ENCODE measurements at places on chromosomes 1 and 21.

- no peak for DNase-seq
Observed at GRCh38 chr1:45322486-45323040, 4.1 kb upstream of the HPDL start.

GRCh38 chr21:38186661-38187270 is 70.0 kb upstream of the KCNJ15 start:
- DNase-seq = no peak

DNA sequence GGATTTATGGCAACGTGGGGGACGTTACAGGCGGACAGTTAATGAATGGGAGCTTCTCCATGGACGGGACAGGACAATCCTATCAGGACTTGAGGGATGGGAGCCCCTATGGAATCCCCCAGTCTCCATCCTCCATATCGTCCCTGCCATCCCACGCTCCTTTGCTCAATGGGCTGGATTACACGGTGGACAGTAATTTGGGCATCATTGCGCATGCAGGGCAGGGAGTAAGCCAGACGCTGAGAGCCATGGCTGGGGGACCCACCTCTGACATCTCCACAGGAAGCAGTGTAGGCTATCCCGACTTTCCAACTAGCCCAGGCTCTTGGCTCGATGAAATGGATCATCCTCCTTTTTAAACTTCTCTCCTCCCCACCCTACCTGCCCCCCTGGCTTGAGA is 44.2 kb downstream of the LHX4 start:
- DNase-seq = no peak

DNA sequence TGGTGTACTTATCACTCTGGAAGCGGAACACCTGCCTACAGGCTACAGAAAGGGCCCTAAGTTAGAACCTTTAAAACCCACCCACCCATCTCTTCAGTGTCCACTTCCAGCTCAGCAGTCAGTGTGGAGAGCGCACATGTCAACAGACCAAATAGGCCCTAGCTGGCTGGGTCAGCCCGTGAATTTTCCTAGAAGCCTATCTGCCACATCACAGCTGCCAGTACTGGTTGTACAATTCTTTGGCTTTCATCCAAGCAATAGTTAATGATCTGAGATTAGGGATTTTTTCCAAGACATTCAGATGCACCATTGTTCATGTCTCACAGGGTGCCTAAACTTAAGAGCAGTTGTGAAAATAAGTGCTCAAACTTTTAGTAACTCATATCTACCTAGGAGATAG is 197.1 kb downstream of the KCNK2 start:
- no peak for DNase-seq

DNA sequence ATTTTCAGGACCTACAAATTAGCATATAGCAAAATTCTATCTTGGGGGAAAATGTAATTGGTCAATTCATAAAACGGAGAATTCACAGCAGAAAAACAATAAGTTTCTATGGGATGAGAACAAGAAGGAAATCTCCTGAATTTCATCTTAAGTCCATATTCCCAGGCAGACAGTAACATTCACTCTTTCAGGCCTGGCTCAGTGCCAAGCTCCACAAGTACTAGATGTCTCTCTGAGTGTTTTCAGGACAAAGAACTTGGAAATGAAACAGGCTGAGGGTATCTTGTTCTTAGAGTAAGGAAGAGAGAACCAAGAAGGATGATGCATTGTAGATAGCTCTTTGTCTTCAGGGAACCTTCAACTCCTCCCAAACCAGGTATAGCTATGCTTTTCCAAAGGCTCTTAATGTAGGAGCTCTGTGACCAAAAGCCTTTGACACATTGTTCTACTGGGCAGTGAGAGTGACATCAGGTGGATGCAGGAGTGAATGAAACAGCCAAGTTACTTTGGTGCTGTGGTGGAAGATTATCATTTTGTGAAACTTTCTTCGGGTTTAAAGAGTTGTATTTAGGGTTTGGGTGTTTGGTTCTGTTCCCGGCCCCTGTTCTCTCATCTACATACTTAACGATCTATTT is 298.3 kb downstream of the GPATCH2 start:
- no peak for DNase-seq

Data from Caki2 (cell line).